ENCODE measurements at places on chromosomes 7 and 10.

DNA sequence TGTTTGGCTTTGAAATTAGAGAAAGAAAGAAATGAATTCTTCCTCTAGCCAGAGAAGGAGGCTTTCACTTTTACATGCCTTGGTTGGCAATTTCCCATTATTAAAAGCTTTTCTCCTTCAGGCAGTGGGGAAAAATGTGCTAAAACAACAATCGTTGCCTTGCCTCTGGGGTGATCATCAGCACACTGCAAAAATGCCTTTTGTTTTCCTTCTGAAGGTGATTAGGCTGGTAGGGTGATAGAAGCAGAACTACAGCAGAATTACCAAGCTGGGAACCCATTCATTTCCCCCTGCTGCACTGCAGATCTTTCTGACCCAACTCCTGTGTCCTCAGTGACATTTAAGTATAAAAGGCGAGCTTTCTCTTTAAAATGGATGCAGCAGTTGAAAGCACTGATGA, 22.2 kb downstream of the ANK3 start:
- no peak for DNase-seq

- DNase-seq = no peak
These were observed 42.7 kb downstream of the FRMPD2 start for GRCh38 chr10:48231699-48232315.

- no peak for DNase-seq
These were observed 83.0 kb downstream of the COL13A1 start for GRCh38 chr10:69884686-69885085.

- DNase-seq = no peak
These were observed 3.9 kb upstream of the ATP6V0E2 start for GRCh38 chr7:149869867-149870266.

DNA sequence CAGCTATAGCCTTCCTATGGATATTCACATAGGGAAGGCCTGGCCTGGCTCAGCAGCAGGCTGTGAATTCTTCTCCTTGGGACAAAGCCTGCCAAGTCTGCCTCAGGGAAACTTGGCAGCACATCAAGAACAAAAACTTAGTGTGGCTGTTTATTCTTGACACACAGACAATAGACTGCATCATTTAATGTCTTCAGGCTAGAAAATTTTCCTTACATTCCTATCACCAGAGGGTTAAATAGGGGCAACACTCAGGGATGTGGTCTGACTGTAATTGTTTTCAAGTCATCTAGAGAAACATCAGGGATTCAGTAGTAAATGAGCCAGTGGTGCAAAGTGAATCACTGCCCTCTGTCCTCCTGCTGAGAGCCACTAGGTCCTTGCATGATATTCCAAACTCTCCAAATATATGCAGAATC, 137.3 kb downstream of the SEMA3C start:
- no peak for DNase-seq

DNA sequence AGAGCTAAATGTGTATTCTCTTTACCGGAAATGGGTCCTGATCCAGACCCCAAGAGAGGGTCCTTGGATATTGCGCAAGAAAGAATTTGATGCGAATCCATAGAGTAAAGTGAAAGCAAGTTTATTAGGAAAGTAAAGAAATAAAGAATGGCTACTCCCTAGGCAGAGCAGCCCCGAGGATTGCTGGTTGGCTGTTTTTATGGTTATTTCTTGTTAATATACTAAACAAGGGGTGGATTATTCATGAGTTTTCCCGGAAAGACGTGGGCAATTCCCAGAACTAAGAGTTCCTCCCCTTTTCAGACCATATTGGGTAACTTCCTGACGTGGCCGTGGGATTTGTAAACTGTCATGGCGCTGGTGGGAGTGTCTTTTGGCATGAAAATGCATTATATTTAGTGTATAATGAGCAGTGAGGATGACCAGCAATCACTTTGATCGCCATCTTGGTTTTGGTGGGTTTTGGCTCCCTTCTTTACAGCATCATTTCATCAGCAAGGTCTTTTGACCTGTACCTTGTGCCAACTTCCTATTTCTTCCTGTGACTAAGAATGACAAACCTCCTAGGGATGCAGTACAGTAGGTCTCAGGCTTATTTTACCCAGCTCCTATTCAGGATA, 60.4 kb downstream of the ARL4A start:
- DNase-seq = no peak

GRCh38 chr7:136131304-136131630, 154.1 kb upstream of the MTPN start:
- no peak for DNase-seq

DNA sequence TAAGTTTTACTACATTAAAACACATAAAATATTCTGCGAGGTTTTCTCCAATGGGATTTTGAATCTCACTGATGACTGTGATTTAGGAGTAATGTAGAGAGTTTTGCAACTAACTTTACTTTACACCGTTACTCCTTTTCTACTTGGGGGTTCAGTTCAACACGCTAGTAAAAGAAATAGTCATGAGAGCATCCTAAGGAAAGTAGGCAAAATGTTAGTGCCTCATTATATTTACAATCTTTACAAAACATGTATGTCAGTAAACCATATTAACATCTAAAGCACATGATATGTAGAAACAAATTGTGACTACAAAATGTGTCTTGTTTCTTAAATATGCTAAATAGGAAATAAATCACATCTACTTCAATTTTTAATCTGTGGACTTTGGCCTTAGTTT, 6.0 kb downstream of the MEOX2 start:
- no peak for DNase-seq

Measured in activated CD8-positive, alpha-beta memory T cell treated with anti-CD3 and anti-CD28 coated beads for 1 hour (primary cell).